ENCODE measurements at places on chromosomes 6 and 20. TPM values are rescaled to one million over a fixed set of nuclear protein-coding genes. Genes with fewer than 3 reads are reported as not detected.

- ATAC-seq = no peak
These were observed 45.2 kb upstream of the RREB1 start for GRCh38 chr6:7062451-7063162.

GRCh38 chr20:35326021-35326739 is 34.0 kb upstream of the FAM83C start:
- no peak for ATAC-seq

GRCh38 chr6:157254538-157254937 is 68.8 kb downstream of the TMEM242 start:
- ATAC-seq = no peak

The DSP gene
- total RNA-seq = 1,306 TPM

The SLC13A3 gene
- 0.92 TPM for total RNA-seq

The SFTA2 gene
- total RNA-seq = 9.0 TPM

Measured in esophagus mucosa (tissue), 1 donor.